Breast epithelium (tissue), 4 donors: ENCODE measurements at places on chromosomes 7 and 10.
A peak's percentile ranks its signal among the peaks of the same experiment; 100 is the strongest.

DNA sequence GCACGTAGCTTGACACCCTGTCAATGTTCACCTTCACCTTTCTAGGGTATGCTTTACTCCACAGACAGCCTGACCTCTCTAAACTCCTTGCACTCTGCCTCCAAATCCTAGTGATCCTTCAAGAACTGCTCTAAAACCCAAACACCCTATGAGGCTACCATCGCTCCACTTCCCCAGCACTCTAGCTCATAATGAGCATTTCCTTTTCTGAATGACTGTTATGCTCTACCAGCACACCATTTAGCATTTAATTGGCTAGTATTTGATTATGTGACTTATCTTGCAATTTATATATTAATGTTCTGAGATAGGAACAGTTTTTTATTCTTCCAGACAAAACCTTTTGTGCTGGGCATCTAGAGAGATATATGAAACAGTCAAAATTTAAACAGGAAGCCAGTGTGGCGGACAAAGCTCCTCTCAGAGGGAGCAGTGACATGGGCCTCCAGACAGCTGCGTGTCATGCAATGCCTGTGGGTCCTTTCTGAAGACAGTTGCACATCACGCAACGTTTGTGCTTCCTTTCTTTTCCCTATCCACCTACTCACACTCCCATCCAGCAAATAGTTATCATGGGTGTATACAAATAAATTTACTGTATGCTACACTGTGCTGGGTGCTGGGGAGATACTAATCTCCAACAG is 86.3 kb downstream of the ALOX5 start:
- H3K4me1 ChIP-seq: no peaks in the 10 kb centered on the region
- no peak for DNase-seq
- no peak overlapping the region for H3K27ac ChIP-seq
- no peak overlapping the region for H3K4me3 ChIP-seq

- no peaks in the 10 kb centered on the region for H3K4me1 ChIP-seq
- DNase-seq: no peak
- H3K36me3 ChIP-seq: no peaks in the 10 kb centered on the region
- no peaks in the 10 kb centered on the region for H3K27me3 ChIP-seq
- H3K4me3 ChIP-seq: no peak overlapping the region
Measured at GRCh38 chr7:122132341-122132740, 11.7 kb downstream of the AASS start.

DNA sequence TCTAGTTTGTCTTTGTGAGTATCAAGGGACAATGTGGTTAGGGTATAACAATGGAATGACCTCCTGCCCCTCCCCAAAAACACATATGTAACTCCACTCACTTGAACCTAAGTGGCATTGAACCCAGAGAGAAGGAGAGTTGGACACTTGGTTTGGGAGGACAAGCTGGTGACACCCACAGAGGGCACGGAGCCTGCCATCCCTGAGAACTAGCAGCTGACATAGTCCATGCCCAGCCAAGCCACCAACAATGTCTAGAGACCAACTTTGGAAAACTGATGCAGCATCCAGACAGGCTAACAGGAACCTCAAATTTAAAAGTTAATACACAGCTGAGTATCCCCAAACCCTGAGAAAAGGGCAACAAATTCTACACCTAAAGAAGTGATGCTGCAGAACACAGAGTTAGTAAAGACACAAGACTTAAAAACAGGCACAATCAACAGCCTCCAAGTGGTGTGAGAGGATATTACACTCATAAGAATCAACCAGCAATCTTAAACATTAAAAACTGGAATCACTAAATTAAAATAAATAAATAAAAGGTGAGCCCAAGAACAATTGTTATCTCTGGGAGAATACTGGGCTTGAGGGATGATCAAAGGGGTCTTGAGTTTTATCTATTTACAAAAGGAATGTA is 27.2 kb downstream of the NUDCD3 start:
- H3K4me1 ChIP-seq: no peaks in the 10 kb centered on the region
- H3K27ac ChIP-seq: no peak overlapping the region
- no peaks in the 10 kb centered on the region for H3K36me3 ChIP-seq
- DNase-seq: no peak
- H3K4me3 ChIP-seq: no peak overlapping the region

GRCh38 chr10:32995751-32996150 is 37.7 kb upstream of the ITGB1 start:
- no peaks in the 10 kb centered on the region for H3K36me3 ChIP-seq
- H3K4me3 ChIP-seq: no peak overlapping the region
- no peaks in the 10 kb centered on the region for H3K27me3 ChIP-seq
- DNase-seq: no peak
- no peak overlapping the region for H3K27ac ChIP-seq
- H3K4me1 ChIP-seq: no peaks in the 10 kb centered on the region

DNA sequence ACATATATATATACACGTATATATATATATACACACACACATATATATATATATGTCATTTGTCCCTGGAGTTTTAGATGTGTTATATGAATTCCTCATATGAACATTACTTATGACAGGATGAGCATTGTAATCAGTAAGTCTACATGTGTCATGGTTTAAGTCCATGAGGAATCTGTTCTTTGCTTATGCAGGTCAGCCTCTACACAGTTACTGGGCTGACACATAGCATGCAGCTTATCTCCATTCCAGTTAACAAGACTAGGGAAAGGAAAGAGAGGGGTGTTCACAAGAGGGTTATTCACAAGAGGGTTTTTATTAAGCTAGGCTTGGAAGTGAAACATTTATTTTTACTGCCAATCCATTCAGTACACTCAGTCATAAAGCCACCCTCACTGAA is 226.7 kb downstream of the SNX13 start:
- H3K36me3 ChIP-seq: no peaks in the 10 kb centered on the region
- DNase-seq: no peak
- no peaks in the 10 kb centered on the region for H3K4me1 ChIP-seq

GRCh38 chr7:82211333-82211732 is 232.2 kb downstream of the CACNA2D1 start:
- no peak overlapping the region for H3K4me3 ChIP-seq
- no peak overlapping the region for H3K27ac ChIP-seq
- no peaks in the 10 kb centered on the region for H3K36me3 ChIP-seq
- H3K4me1 ChIP-seq: no peaks in the 10 kb centered on the region
- H3K27me3 ChIP-seq: no peaks in the 10 kb centered on the region
- DNase-seq: no peak

DNA sequence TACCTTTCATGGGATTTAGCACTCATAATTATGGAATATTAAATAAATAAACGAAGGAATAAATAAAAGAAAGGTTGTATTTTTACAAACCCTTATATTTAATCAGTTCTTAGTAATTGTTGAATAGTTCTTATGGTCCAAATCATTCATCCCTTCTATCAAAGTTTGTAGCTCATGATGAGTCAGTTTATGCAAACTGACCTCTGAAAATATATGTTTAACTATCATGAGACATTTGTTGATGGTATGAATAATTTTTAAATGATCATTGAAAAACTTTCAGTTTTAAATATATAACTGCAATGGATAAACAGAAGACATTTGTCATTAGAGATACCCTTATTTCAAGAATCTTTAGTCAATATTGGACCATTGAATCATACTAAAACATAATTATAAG is 411.2 kb upstream of the LRRTM3 start:
- no peaks in the 10 kb centered on the region for H3K4me1 ChIP-seq
- no peak overlapping the region for H3K4me3 ChIP-seq
- no peaks in the 10 kb centered on the region for H3K27me3 ChIP-seq
- H3K27ac ChIP-seq: no peak overlapping the region

DNA sequence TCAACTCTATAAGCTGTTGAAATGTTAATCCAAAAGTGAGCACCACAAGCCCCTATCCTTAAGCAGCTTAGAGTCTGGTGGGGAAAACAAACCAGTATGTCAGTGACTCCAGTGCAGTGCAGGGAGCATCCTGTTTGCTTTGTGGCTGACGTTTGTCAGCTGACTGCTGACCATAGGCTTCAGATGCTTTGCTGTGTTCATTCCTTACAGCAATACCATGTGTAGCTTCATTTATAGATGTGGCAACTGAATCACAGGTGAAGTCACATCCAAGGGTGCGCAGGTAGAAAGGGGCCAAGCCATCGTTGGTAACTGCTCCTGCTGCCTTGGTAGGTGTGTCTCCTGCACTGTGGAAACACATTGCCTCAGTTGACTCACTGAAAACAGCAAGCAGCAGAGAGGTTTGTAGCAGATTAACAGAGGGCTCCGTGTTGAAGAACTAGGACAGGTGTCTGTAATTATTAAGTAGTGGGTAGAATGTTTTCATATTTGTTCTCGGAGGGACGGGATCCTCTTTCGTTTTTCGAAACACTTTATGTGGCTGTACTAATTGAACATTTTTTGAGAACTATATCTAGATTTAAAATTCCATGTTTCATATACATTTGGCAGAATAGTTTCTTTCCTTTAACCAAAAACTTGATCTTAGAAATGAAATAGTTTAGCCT is 2.0 kb downstream of the INSIG1 start:
- H3K36me3 ChIP-seq: no peaks in the 10 kb centered on the region
- DNase-seq: no peak
- H3K27me3 ChIP-seq: no peaks in the 10 kb centered on the region
- H3K27ac ChIP-seq: peak overlapping the region; percentile 96
- H3K4me1 ChIP-seq: no peaks in the 10 kb centered on the region

DNA sequence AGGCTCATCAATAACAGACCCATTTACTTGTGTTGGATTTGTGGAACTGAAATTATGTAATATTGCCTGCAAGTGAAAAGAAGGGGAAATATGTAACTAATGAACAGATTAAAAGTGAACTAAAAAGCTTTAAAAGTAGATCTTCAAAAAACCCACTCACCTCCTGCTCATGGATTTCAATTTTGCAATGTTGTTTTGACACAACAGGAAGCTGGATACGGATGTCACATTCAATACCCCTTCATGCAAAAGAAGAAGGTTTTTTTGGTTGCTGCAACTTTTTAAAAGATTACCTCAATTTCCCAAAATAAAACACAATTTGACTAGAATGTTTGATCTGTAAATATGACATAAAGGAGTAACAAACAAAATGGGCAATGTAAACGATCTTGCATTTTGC is 3.3 kb downstream of the MKI67 start:
- no peak overlapping the region for H3K4me3 ChIP-seq
- H3K36me3 ChIP-seq: no peaks in the 10 kb centered on the region
- H3K27ac ChIP-seq: no peak overlapping the region
- no peak for DNase-seq

DNA sequence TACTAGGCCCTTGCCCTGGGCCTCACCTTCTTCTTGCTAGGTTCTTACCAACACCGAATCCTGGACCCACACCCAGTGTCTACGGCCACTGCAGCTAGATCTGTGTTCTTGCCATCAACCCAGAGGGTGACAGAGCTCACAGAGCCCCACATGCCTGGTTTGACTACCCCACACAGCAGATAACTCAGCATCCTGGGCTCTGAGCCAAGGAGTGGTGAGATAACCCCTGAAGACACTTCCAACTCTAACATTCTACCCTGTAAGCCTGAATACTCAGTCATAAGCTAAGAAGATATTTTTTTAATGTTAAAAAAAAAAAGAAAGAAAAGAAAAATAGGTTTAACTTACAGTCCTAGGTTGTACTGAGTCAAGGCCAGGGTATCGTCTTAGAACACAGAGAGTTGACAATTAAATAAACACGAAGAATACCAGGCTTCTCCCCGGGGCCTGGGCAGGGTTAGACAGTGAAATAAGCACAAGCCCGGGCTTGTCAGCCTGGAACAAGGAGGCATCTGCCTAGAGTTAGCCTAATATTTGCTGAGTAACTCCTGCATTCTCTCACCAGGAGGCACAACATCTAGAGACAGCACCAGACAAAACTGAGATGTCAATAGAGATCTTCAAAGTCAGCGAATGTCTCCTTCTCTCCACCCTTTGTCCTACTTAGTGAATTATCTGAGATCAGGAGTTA is 556.5 kb upstream of the LRRN3 start:
- peak; percentile 18 for DNase-seq
- peak overlapping the region; percentile 20 for H3K27ac ChIP-seq
- H3K36me3 ChIP-seq: no peaks in the 10 kb centered on the region
- no peaks in the 10 kb centered on the region for H3K4me1 ChIP-seq
- no peak overlapping the region for H3K4me3 ChIP-seq

GRCh38 chr7:1813394-1814088 is 143.5 kb downstream of the ELFN1 start:
- H3K4me1 ChIP-seq: no peaks in the 10 kb centered on the region
- no peak overlapping the region for H3K4me3 ChIP-seq
- no peaks in the 10 kb centered on the region for H3K27me3 ChIP-seq
- H3K36me3 ChIP-seq: no peaks in the 10 kb centered on the region

GRCh38 chr7:6392712-6393666 is 54.8 kb downstream of the DAGLB start:
- H3K27ac ChIP-seq: peak overlapping the region; percentile 70
- peaks cover 19% of the 10 kb centered on the region for H3K4me1 ChIP-seq
- H3K27me3 ChIP-seq: no peaks in the 10 kb centered on the region
- DNase-seq: peak; percentile 36

DNA sequence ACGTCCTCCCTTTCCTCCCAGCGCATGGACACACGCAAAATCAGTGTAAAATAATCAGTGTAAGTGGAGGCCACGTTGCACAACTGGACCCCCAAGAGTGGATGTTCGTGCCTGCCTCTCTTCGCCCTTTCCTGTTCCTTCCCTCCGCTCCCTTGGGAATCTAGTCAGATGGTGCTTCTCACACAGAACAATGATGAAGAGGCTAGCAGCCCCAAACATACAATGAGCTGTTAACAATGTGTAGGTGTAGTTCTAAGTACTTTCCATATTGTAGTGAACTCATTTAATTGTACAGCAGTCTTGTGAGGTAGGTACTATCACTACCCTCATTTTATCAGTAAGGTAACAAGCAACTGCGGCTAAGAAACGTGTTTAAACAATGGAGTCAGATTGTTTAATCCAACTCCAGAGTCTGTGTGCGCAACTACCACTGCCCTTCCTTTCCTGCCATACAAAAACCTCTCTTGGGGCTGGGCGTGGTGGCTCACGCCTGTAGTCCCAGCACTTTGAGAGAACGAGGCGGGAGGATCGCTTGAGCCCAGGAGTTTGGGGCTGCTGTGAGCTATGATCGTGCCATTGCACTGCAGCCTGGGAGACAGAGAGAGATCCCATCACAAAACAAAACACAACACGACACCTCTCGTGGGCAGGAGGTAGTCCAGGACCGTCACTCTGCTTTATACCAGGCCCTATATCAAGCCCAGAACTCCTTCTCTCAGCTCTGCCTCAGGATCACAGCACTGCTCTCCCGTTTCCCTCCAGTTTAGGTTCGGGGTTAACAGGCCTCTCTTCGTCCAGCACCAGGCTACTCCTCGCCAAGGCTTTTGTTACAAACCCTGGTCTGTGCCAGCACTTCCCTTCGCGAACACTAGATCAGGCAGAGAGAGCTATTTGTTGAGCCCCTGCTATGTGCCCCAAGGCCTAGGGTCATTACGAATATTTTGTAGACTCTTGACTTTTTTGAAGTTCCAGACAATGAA is 1.1 kb downstream of the FKBP9 start:
- H3K27me3 ChIP-seq: no peaks in the 10 kb centered on the region
- no peaks in the 10 kb centered on the region for H3K36me3 ChIP-seq
- H3K4me1 ChIP-seq: no peaks in the 10 kb centered on the region
- DNase-seq: no peak
- peak overlapping the region; percentile 91 for H3K27ac ChIP-seq
